MG63 (cell line): ENCODE measurements at places on chromosomes 3 and 15. TPM values are rescaled to one million over a fixed set of nuclear protein-coding genes. Genes with fewer than 3 reads are reported as not detected.

CCDC39 gene
- total RNA-seq = not detected in 2 replicates

ZIC4 gene
- total RNA-seq = 1.5 and 2.2 TPM in 2 replicates

P2RY13 gene
- total RNA-seq = not detected in 2 replicates

DNA sequence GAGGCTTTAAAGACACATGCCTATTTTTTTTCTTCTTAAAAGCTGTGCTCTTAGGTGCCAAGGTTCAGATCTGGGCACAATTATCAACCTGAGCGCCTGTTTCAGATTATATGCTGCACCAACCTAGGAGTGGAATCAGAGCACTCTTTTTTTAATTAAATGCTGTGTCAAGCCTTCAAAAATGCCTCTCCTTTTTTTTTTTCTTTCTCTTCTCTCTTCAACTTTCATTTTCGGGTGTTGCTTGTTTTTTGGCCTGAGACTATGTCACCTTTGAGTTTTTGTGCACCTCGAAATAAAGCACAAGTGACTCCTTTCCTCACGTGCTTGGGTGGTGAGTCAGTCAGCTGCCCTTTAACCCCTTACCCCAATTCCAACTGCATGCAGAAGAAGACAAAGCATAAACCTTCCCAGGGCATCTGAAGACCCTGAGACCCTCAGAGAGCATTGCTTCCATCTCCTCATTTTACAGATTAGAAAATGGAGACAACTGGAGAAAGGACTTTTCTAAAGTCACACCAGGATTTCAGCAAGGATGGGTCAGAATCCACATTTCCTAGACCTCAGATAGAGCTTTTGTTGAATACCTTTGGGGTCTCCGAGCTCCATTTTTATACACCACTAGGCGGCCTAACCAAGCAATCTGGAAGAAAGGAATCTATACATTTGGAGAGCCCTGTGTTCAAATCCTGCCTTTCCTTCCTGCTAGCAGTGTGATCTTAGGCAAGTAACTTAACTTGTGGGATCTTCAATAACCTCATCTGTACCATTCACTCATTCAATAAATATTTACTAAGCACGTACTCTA, 631 bp upstream of the PRICKLE2 start:
- no peak for DNase-seq

- no peak for DNase-seq
Measured at GRCh38 chr3:113054552-113054951, 63.8 kb downstream of the GTPBP8 start.

DNA sequence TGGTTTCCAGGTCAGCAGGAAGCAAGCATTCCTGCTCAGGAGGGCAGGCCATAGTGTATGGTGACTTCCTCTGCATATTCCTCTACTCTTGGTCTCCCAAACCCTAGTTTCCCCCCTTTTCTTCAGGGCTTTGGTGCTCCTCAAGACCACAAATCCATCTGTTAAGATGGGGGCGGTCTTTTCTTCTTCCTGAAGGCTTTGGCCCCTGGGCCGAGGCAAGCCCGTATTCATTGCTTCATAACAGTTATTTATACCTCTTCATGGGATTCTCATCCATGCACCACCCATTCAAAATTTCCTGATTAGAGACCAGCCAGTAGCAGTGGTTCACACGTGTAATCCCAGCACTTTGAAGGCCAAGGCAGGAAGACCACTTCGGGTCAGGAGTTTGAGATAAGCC, 62.1 kb upstream of the IL12A start:
- DNase-seq = no peak

- no peak for DNase-seq
Measured at GRCh38 chr3:45915059-45915439, 28.2 kb upstream of the CXCR6 start.

GRCh38 chr15:89383365-89384175, 48.9 kb upstream of the POLG start:
- peak; percentile 86 for DNase-seq

- DNase-seq = no peak
Measured at GRCh38 chr15:98699591-98700424, 51.5 kb downstream of the IGF1R start.

GRCh38 chr15:88645171-88646087, 6.6 kb downstream of the ISG20 start:
- DNase-seq = no peak

GRCh38 chr3:38205472-38205805, 40.1 kb downstream of the OXSR1 start:
- no peak for DNase-seq

DNA sequence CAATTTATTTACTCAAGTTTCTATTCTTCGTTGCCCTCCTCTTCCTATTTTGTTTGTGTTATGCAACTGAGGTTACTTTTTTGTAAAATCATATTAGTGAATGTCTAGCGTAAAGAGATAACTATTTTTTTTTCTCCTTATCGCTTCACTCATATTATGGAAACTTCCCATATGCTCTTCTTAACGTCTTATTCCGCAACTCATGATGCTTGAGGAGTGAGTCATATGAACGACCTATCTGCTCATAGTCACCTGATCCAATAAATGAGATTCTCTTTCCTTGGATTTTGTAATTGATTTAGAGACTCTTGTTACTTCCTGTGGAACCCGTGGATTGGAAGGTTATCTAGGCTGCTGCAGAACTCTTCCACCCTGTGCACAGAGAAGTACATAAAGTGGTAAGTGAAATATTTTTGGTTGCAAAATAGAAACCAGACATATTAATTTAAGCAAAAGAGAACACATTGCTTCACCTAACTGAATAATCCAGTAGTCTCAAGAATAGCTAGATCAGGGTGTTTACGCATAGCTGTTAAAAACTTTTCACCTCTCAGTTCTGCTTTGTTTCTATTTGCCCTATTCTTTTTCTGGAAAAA, 719.3 kb upstream of the SGO1 start:
- DNase-seq = no peak

- no peak for DNase-seq
Measured at GRCh38 chr3:32411442-32411841, 19.8 kb downstream of the CMTM7 start.

DNA sequence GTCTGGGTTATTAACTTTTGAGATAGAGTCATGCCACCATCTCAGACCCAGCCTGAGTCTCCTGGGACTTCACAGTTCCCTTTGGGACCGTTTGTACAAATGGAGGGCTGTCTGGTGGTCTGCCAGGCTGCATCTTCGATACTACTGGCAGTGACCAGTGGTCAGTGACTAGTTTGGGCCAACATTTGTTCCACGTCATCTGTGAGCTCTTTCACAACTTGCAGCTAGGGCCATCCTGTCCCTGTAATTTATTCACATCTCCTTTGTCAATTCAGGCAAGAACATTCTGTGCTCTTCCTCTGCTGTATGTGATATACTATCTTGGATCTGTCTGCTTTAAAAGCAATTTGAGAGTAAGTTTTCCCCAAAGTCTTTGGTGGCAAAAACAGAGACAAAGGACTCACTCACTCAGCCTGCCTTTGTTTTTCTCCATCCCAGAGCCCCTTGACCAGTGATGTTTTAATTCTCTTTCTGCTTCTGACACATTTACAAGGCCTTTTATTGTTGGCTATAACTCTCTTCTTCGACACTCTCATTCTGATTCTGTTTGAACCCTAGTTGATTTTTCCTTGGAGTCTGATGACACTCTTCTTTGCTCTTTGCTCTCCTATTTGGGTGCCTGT, 353.4 kb downstream of the EPHB1 start:
- no peak for DNase-seq

DNA sequence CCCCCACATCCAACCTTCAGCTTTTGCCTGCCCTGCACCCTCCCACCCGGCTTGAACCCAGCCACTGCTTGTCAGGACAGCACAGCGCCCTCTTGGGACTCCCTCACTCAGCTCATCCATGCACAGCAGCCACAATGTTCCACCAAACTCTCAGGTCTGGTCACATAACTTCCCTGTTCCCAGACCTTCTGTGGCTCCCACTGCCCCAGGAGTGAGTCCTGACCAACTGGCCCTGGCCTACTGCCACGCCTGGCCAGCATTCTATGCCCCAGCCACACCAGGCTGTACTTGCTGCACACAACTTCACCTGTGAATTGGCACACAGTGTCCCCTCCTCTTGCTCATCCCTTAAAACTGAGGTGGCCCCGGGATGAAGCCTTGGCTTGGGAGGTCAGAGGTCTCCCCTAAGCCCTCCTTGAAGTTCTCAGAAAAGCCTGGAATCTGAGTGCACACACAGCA, 21.0 kb downstream of the PLXNB1 start:
- DNase-seq = no peak

- no peak for DNase-seq
Measured at GRCh38 chr15:66895794-66896453, 169.5 kb upstream of the SMAD3 start.

GRCh38 chr3:9173445-9173844, 76.0 kb downstream of the SRGAP3 start:
- DNase-seq = no peak

DNA sequence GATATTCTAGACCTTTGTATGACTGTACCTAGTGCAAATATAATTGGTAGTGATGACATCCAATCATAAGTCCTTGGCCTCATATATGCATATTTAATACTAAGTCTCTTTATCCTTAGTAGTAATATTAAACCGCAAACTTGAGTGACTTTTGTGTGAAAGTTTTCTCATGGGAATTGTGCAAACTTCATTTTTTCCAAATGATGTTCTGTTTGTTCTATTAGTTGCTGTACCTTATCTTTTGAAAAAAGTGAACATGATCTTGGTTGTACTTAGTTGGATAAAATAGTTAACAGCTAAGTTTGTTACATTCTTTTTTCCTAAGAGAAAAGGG, 43.2 kb downstream of the TMEM45A start:
- DNase-seq = no peak
